Activated T-cell treated with anti-CD3 and anti-CD28 coated beads, Interleukin-2, amount 50 U/mL, for 4 hours (primary cell): ENCODE measurements at places on chromosomes 12 and 14.
A peak's percentile ranks its signal among the peaks of the same experiment; 100 is the strongest.

- DNase-seq: peak; percentile 30
Observed at GRCh38 chr12:94140556-94140955, 7.8 kb upstream of the PLXNC1 start.

- DNase-seq: no peak
Observed at GRCh38 chr14:81209167-81209836, 11.5 kb downstream of the GTF2A1 start.

- no peak for DNase-seq
Observed at GRCh38 chr14:67263499-67264149, 22.4 kb downstream of the PALS1 start.

- DNase-seq: no peak
Observed at GRCh38 chr14:77885367-77885766, 85.5 kb downstream of the ADCK1 start.

DNA sequence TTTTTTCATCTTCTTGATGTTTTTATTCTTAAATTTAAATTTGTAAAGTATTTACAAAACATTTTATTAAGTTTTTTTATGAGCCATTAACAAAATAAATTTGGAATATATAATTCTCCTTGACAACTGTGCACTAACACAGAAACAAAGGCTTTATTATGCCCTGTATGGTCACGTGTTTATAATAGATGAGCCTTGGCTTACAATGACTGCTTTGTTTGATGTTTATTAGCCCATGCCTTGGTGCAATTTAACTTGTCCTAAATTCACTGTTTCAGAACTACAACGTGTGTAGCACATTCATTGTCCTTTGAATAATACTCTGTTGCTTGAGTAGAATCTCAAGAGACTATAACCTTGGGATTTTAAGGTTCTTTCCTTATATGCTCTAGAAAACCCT is 59.8 kb downstream of the CNTN1 start:
- no peak for DNase-seq

- DNase-seq: no peak
Observed at GRCh38 chr14:42778984-42779383, 1172.3 kb downstream of the LRFN5 start.

DNA sequence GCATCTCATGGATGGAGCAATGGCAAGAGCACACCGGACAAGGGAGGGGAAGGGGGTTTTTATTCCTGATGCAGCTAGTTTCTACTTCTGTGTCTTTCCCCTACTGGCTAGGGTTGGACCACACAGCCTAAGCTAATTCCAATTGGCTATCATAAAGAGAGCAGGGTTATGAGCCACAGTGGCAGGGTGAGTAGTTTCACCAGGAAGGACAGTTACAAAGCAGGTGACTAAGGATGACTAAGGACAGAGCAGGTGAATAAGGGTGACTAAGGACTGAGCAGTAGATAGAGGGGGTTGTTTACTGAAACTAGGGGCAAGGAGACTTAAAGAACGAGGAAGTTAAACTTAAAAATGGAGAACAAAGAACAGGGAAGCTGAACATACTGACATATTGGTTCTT is 321.4 kb upstream of the SEL1L start:
- DNase-seq: no peak

DNA sequence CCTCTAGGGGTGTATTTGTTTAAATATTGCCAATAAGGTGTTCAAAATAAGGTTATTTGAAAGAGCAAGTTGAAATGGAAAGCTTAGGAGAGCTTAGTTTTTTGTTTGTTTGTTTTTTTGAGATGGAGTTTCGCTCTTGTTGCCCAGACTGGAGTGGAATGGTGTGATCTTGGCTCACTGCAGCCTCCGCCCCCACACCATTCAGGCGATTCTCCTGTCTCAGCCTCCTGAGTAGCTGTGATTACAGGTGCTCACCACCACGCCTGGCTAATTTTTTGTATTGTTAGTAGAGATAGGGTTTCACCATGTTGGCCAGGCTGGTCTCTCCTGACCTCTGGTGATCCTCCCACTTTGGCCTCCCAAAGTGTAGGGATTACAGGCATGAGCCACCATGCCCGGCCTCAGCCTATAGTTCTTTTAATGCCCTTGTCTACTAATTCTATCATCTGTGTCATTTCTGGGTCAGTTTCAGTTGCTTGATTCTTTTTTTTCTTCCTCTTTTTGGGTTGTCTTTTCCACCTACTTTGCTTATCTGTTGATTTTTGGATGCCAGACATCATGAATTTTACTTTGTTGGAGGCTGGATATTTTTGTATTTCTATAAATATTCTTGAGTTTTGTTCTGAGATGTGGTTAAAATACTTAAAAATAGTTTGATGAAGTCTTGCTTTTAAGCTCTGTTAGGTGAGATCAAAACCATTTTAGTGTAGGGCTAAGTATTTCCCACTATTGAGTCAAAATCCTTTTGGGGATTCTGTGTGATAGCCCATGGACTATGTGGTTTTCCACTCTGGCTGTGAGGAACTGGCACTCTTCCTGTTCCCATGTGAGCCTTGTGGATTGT is 18.7 kb downstream of the RCOR1 start:
- DNase-seq: no peak

- no peak for DNase-seq
Observed at GRCh38 chr12:120696626-120697025, 9.7 kb downstream of the MLEC start.

- no peak for DNase-seq
Observed at GRCh38 chr14:64788706-64789105, 84.5 kb downstream of the PLEKHG3 start.

DNA sequence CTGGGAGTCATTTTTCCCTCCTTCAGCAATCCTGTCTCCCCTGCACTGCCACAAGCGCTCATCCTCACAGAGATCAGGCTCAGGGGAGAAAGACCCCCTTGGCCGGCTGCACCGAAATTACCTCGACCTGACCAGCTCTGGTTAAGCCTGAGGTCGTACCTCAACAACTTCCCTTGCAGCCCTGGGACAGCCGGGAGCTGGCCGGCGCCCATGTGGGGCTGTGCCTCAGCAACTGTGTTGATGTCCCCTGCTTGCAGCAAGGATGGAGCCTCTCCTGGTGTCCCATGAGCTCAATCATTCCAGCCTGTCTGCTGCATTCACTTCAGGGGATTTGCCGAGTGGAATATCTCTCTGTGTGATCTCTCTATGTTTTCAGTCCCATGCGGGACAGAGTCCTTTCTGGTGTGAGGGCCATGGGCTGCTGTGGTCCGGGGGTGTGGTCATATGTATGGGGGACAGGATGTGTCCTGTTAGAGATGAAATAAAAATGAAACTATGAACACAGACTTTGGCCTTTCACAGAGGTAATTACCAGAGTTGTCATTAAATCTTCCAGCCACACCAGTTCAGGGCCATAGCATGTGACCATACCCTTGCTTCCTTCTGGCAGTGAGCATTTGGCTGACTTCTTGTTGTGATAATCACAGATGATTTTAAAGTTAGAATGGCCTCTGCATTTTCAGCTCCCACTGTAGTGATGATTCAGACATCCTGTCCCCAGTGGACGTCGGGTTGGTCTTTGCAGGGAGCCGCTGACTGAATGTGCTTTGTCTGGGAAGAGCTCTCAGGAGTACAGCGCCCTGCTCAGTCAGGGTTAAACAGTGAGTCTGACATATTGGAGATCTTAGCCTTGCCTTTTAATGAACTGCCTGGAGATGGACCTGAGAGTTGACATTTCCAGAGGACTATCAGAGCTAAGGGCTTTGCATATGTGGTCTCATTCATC is 405.9 kb downstream of the AACS start:
- DNase-seq: no peak

DNA sequence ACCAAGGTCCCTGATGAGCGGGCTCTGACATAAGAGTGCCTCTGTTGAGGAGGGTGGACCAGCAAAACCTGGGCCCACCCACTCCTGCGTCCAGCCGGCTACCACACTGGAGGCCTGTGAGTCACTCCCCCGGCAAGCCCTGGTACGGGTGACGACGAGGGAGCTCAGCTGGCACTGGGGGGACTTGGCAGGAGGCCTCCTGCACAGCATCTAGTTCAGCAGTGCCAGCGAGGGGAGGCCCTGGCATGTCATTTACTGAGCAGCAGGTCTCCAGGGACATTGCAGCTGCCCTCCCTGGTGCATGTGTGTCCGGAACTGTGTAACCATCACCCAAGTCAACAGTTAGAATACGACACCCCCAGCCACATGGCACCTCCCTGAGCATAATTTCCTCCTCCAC is 24.4 kb downstream of the CD9 start:
- no peak for DNase-seq

DNA sequence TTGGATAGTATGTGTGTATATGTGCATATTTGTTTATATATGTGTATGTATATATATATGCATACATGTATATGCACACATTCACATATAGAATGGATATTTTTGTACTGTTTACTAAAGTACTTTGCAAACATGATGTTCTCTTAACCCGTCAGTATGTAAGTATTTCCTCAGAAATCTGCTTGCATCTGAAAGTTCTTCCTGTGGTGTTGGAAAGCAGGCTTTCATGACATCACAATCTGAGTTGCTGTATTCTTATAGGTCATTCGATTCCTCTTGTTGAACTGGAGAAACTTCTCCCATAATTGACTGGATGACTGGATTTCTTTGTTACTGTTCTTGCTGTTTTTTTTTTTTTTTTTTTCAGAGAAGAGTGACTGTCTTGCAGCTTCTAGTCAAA is 29.1 kb downstream of the GABARAPL1 start:
- DNase-seq: no peak

GRCh38 chr14:87940382-87940781 is 52.6 kb downstream of the GALC start:
- no peak for DNase-seq

DNA sequence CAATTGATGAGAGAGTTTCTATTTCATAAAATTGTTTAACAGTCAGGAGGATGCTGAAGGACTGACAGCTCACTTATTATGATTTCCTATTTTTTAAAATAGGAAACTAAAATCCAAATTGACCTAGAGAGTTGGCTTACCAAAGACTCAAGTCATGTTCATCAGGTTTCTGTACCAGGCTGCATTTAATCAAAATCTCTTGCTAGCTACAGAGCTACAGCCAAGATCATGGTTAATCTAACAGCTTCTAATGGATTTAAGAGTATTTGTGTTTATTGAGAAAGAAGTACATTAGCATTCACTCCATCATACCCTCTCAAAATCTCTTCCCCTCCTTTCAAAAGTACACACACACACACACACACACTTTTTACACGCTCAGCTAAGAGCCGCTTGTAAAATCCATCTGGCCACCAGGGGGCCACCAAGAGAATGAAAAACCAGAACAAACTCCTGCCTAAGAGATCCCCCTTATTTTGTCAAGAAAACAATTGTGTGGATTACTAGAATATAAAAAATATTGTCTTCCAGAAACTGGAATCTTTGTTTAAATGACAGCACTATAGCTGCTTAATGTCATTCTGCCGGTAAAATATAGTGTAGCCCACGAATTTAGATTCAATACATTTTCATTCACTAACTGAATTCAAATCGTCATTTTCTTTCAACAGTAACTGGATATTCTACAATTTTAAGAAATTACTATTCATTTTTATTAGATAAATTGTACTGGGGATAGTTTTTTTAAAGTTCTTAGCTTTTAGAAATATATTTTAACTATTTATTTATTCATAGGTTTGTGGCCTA is 334.0 kb downstream of the BTG1 start:
- peak; percentile 83 for DNase-seq

DNA sequence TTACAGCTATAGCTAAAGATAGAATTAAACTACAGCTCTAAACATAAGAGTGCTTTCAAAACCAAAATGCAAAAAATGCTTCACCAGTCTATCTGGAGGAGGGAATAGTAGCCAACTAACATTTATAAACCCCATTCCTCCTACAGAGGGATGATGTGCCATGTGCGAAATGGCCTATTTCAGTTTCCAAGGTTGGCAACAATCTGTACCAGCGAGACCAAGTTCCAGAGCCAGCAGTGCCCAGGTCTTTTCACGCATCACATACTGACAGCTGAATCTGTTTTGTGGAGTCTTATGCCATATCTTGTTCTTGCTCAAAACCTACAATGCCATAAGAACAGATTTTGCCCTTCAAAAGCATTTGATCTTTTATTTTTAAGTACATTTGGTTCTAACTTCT is 24.5 kb downstream of the NELL2 start:
- DNase-seq: no peak

- DNase-seq: no peak
Observed at GRCh38 chr12:52294803-52295202, 3.5 kb upstream of the KRT81 start.

DNA sequence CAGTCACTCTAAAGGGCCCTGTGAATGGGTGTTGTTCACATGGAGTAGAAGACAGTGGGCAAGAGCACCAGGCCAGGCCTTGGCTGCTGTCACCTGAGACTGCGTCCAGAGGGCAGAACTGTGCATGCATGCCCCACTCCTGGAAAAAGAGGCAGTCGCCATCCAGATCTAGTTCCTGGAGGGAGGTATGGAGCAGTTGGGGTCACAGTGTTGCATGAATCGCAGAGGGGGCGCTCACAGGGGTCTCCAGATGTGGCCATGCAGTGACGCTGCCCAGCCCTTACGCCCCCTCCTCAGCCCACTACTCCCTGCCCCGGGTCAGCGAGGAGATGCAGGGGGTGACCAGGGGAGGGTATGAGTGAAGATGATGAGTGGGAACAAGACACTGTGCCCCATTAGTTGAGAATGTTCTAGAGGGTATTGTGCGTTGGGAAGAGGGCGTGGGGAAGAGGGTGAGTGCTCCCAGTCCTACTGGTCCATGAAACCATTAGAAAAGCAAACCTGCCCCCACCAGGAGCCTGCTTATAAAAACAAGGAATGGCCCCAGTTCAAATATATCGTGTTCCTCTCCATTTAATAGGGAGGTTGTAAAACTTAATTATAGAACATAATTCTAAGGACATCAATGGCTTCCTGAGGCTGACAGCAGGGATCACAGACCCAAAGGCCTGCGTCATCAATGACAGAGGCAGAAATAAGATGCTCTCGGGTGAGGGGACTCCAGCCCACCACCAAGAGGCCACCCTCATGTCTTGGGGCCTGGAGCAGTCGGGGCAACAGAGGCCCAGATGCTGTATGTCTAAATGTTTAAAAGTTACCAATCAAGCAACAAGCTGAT is 32.2 kb upstream of the BCL7A start:
- DNase-seq: no peak

GRCh38 chr14:24437020-24437735 is 5.4 kb downstream of the SDR39U1 start:
- no peak for DNase-seq

- DNase-seq: no peak
Observed at GRCh38 chr14:73143003-73143402, 6.7 kb downstream of the PSEN1 start.

DNA sequence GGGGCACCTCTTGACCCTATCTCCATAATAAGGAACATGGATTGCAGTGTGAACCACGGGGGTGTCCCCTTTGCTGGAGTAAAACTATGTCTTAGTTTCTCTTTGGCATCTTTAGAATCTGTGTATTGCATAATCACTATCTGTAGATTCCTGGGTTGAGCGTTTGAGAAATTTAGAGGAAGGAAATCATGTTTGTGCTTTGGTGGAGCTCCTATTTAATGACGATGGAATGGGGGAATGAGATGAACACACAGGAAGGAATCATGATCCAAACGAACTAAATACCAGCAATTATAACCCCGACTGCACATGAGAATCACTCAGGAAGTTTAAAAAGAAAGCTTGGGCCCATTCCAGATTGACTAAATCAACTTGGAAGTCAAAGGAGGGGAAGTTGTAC is 1.3 kb upstream of the MYG1 start:
- DNase-seq: no peak

- no peak for DNase-seq
Observed at GRCh38 chr14:58398495-58398894, 2.8 kb downstream of the TOMM20L start.

GRCh38 chr14:34981743-34982420 is 910 bp upstream of the SRP54 start:
- DNase-seq: peak; percentile 12

GRCh38 chr12:95265765-95266164 is 48.2 kb downstream of the VEZT start:
- no peak for DNase-seq

- no peak for DNase-seq
Observed at GRCh38 chr12:124532331-124532750, 35.1 kb downstream of the NCOR2 start.
